Lower lobe of right lung (tissue), 2 donors: ENCODE measurements at places on chromosomes 3 and 15. TPM values are rescaled to one million over a fixed set of nuclear protein-coding genes. Genes with fewer than 3 reads are reported as not detected.

Gene NEK11
- 10.2 TPM for total RNA-seq

Gene FEZF2
- total RNA-seq, result not detected

Gene CYP1A2
- not detected for total RNA-seq

DNA sequence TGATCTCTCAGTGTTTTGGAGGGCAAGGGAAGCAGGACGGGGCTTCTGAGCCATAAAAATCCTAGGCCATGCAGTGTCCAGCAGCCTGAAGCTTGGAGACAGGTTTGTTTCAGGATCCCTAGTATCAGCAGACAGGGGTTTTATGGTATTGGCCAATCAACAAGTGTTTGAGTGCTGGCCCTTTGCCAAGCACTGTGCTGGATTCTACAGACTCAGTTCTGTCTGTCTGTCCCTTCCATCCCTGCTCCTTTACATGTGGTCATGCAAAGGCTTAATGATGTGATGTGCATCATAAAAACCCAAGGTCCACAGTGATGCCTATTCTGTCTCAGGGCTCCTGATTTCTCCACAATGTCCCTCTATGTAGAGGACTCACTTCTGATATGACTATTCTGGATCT is 184.1 kb downstream of the LRTM1 start:
- no peaks in the 10 kb centered on the region for H3K4me1 ChIP-seq
- H3K36me3 ChIP-seq, result no peaks in the 10 kb centered on the region
- H3K27ac ChIP-seq, result no peak overlapping the region
- no peak overlapping the region for H3K4me3 ChIP-seq
- no peaks in the 10 kb centered on the region for H3K27me3 ChIP-seq
- no peak for DNase-seq

DNA sequence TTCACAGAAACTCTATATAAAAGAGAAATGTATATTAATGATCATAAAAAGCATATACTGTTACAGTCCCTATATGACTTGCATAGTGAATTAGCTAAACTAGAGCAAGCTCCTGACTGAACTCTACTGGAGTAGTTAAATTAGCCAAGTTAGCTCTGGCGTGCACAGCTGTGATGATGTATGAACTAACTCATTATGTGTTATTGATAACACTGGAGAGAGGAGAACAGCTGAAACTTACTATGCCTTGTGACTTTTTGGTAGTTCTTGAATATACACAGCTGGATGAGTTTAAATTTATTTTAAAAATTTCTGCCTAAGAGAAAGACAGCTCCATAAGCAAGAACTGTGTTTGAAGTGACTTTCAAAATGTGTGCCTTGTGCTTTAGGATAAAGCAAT is 8.1 kb downstream of the TIPARP start:
- peaks cover 98% of the 10 kb centered on the region for H3K4me1 ChIP-seq
- no peak for DNase-seq
- H3K4me3 ChIP-seq, result no peak overlapping the region
- H3K36me3 ChIP-seq, result peaks cover 24% of the 10 kb centered on the region

DNA sequence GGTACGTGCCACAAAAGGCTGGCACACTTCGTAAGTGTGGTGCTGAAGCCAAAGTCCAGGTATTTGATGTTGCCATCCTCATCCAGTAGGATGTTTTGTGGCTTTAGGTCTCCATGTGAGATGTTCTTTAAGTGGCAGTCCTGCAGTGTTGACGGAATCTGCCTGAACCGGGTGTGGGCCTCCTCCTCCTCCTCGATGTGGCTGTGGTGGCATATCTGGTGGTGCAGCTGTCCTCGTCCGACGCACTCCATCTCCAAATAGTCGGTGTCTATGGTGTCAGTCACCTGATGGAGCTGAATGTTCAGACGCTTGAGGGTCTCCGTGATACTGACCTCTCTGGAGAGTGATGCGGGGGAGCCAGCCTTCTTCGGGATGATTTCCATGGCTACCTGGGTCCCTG is 30.5 kb upstream of the ACAD9 start:
- H3K4me1 ChIP-seq, result peaks cover 9% of the 10 kb centered on the region
- DNase-seq, result no peak
- no peak overlapping the region for H3K4me3 ChIP-seq
- no peaks in the 10 kb centered on the region for H3K36me3 ChIP-seq
- H3K27ac ChIP-seq, result no peak overlapping the region
- H3K27me3 ChIP-seq, result no peaks in the 10 kb centered on the region

DNA sequence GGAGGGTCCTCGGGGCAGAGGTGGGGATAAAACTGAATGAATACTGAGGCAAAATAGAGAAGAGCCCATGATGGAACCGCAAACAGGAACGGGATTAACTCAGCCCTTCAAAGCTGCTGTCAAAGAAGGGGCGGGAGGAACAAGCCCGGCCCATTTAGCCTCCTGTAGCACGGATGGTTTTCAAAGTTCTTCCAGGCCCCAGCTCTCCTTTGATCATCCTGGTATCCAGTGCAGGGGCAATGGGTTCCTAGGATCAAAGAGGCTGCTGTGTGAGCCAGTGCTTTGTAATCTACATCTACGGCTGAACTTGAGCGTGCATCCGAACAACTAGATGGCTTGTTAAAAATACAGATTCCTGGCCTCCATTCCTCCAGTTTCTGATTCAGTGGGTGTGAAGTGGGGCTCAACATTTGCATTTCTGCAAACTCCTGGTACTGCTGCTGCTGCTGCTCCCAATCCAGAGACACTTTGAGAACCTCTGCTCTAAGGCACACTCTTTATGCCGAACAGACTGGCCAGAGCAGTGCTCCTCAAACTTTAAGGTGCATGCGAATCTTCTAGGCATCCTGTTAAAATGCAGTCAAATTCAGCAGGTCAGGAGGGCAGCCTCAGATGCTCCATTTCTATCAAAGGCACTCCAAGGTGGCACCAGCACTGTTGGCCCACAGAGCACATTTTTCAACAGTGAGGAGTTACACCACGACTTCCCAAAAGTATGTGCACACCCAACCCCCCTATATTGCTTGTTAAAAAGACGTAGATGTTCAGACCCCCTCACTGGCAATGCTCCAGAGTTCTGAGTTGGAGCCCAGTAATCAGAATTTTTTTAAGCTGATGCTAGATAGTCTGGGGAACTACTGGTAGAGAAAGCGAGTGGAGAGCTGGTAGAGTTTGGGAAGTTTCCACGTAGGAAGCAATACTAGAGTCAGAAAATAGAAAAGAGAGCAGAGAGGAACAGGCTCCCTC is 5.6 kb downstream of the GALNT15 start:
- H3K27me3 ChIP-seq, result no peaks in the 10 kb centered on the region
- no peak overlapping the region for H3K4me3 ChIP-seq
- peaks cover 15% of the 10 kb centered on the region for H3K4me1 ChIP-seq
- no peak overlapping the region for H3K27ac ChIP-seq

DNA sequence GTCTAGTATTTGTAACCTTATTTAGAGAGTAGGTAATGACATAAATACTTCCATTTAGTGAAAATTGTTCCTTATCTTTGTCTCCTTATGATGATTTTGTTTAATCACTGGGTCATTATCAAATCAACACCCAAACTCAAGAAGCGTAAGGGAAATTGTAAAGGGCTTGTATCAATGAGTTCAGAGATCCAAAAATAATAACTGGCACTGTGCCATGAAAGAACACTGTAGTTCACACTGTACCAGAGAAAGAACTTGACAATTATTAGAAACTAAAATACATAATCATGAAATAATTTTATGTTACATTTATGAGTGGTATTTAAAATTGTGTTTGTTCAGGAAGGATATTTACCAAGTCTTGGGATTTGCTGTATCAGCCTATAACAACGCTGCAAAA is 895.4 kb downstream of the FHIT start:
- H3K36me3 ChIP-seq, result no peaks in the 10 kb centered on the region
- no peak for DNase-seq
- no peaks in the 10 kb centered on the region for H3K4me1 ChIP-seq
- no peak overlapping the region for H3K27ac ChIP-seq
- H3K4me3 ChIP-seq, result no peak overlapping the region

GRCh38 chr3:133295199-133295901 is 104.5 kb upstream of the BFSP2 start:
- no peak for DNase-seq
- H3K27ac ChIP-seq, result no peak overlapping the region
- H3K36me3 ChIP-seq, result no peaks in the 10 kb centered on the region
- no peak overlapping the region for H3K4me3 ChIP-seq
- peaks cover 18% of the 10 kb centered on the region for H3K4me1 ChIP-seq

GRCh38 chr3:125316949-125317348 is 58.2 kb downstream of the ZNF148 start:
- no peak overlapping the region for H3K27ac ChIP-seq
